ENCODE measurements at places on chromosomes 13 and 19.

GRCh38 chr19:30235946-30236345, 136.2 kb upstream of the ZNF536 start:
- no peak for DNase-seq

GRCh38 chr19:50486823-50487515, 10.3 kb upstream of the GARIN5A start:
- peak; percentile 47 for DNase-seq

- no peak for DNase-seq
Measured at GRCh38 chr13:98825659-98826058, 73.2 kb upstream of the SLC15A1 start.

DNA sequence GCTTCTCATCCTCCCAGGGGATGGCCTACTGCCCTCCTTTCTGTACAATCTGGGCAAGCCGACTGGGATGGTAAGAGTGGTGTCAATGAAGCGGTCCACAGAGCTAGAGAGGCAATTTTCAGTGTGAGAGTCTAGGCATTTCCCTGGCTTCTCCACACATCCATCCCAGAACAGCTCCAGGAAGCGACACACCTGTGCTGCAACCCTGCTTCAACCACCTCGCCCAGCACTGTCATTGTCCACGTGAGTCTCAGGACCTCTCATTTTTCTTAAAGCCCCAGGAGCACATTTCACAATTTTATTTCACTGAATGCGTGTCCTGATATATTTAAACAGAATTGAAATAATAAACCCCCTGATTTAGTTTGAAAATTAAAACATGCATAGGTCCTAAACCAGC, 15.5 kb upstream of the UBL3 start:
- DNase-seq: no peak

- DNase-seq: no peak
Measured at GRCh38 chr13:50800091-50800739, 43.3 kb downstream of the DLEU7 start.

DNA sequence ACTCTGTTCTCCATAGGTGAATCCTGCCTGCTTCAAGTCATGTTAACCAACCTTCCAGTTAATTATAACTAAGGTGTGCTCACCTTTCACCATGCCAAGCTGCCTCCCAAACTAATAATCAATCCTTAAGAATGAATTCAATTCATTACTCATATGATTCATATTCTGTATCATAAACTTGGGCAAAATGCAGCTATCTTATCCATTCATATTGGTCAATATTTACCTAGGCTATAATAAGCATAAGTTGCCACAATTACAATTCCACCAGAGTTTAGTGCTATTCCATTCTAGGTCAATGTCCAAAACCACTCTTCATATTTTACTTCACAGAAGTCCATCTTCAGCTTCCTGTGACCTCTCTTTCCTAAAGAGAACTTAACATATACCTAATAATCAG, 13.4 kb downstream of the ELF1 start:
- no peak for DNase-seq

DNA sequence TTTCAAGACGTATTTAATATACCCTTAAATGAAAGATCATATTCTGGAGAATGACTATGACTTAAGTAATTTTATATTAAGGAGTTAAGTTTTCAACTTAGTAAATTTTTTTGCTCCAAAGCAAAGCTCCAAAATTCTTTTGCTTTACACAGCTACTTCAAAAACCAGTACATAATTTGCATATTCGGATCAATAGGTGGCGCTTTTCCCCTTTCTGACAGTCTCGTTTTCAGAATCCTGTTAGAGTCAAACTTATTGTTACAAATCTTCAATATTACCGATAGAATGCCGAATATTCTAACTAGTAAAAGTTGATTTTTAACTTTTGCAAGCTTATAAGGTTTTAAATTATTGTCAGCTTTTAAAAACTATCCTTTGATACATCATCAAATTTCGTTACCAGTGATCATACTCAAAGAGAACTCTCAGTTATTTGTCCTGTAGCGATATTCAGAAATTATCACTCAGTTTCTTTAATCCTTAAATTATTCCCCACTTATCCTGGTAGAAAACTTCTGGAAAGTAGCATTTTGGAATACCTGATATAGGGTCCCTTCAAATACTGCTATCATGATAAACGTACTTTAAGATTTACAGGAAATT, 852.7 kb upstream of the KLHL1 start:
- no peak for DNase-seq

- no peak for DNase-seq
Measured at GRCh38 chr19:38606131-38606530, 11.6 kb downstream of the MAP4K1 start.

DNA sequence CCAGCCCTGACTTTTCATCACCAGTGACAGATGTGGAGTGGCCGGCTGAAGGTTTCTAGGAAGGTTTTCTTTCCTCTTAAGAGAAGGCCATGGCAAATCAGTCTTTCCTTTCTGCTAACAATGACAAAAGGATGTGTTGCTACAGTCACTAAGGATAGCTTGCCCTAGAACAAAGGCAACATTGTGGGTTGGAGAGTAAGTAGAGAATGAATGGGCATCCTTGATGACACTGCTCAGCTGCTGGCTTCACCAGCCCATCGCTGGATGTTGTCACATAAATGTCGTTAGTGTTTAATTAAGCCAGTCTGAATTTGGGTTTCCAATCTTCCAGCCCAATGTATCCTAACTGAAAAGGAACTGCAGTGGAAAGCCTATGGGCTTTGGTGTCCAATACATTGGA, 168.4 kb downstream of the ZIC5 start:
- no peak for DNase-seq

DNA sequence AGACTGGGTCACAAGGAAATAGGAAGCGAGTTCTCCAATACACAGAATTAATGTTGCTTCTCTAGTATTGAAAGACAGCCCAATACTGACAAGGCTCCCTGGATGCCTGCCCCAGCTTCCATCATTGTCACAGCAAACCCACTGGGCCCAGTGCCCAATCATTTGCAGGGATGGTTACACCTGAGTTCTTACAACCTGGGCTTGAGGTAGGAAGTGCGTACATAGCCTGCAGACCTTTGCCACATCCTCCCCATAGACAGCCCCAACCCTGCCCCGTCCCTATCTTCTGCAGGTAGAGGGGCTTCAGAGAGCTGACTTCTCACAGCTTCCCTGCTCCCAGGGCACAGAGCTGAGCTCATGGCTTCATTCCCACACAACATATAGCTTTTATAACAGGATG, 108.1 kb upstream of the UBL3 start:
- no peak for DNase-seq

DNA sequence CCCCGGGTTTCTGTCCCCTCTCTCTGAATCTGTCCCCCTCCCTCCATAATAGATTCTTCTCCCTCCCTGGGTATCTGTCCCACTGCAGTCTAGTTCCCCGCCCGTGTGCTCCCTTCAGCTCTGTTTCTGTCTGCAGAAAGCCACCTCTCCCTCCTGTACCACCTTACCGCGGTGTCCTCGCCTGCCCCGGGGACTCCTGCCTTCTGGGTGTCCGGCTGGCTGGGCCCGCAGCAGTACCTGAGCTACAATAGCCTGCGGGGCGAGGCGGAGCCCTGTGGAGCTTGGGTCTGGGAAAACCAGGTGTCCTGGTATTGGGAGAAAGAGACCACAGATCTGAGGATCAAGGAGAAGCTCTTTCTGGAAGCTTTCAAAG, 1.3 kb downstream of the FCGRT start:
- DNase-seq: no peak

GRCh38 chr19:48379058-48379457, 12.3 kb downstream of the KDELR1 start:
- DNase-seq: no peak

DNA sequence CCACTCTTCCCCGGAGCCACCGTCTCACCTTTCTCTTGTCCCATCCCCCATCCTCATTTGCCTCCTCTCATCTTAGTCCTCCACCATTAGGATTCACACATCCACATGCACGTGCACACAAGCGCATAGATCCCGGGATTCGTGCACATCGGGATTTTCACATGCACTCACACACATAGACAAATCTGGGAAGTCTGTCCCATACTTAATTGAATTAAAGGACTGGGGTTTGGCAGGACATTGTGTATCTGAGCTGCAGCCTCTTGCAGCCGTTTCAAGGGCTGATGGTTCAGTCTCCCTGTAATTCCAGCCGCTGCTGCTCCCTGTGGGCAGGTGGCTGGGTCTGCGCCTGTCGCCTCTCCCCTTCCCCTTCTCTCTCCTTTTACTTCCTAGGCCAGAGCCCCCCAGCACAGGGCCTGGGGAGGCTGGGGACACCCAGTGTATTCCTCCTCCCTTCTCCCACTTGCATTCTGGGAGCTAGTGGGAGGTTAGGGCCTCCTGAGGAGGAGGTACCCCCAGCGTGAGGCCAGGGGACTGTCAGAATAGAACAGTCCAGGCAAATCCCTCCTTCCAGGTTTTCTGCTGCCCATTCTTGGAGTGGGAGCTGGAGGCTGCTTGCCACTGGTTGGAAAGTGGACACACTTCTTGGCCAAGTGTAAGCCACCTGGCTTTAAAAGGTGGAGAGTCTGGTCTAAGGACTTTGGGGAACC, 43.6 kb downstream of the LYL1 start:
- DNase-seq: no peak

DNA sequence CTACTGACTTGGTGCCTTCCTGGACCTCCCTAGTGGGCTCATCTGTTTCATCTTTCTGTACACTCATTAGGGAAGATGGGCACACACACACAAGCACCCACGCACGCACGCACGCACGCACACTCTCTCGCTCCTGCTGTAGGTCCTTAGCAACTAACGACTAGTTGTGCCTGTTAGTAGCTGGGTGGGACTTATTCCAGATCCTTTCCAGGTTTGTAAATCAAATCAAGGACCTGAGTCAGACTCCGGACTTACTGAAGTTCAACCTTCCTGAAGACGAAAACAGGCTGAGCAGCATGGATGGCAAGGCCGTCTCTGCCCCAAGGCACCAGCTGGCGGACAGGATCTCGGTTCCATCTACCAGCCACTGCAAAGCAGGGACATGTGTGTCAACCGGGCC, 76.2 kb downstream of the SLC15A1 start:
- DNase-seq: no peak

- no peak for DNase-seq
Measured at GRCh38 chr19:14112051-14112808, 5.3 kb downstream of the PRKACA start.
